ENCODE measurements at places on chromosomes 1 and 21.
A peak's percentile ranks its signal among the peaks of the same experiment; 100 is the strongest.

GRCh38 chr1:37159102-37159501 is 124.8 kb upstream of the GRIK3 start:
- DNase-seq: no peak

DNA sequence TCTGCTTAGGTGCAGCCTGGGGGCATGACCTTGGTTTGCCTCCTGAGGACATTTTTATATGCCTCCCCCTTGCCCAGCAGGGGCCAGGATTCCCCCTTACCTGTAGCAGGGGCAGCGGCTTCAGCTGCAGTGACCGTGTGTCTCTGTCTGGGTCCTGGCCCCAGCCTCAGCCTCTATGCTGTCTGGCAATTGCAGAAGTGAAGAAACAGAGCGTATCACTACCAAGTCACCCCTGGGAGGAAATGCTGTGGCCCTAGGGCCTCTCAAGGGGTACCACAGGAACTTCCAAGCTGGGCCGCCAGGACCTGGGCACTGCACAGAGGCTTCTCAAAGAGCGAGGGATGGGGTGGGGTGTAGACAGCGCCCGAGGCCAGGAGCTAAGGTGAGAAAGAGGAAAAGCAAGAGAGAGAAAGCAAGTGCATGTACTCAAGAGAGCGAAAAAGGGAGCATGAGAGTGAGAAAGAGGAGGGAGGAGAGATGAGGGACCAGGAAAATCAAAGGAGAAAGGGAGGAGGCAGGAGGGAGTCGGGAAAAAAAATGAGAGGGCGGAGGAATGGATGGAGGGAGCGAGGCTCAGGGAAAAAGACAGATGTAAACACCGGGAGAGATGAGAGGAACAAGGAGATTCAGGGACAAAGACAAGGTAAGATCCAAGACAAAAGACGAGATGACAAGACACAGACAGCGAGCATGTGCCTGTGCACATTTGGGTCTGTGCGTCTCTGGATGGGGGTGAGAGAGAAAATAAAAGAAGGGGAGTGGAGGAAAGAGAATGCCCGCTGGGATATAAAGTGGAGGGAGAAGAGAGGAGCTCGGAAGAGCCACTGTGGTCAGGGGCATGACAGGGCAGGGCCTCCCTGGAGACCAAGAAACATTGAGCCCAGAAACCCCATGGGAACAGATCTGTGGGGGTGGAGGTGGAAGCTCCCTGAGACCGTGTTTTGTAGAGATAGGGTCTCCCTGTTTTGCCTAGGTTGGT is at the start of gene PTAFR:
PTAFR (minus strand) TSS at position 199 of the 979 bp plus-strand sequence. CDS start 25,669 bp downstream, outside the sequence.
- DNase-seq: no peak

GRCh38 chr1:203447151-203447550 is 28.5 kb upstream of the PRELP start:
- no peak for DNase-seq

DNA sequence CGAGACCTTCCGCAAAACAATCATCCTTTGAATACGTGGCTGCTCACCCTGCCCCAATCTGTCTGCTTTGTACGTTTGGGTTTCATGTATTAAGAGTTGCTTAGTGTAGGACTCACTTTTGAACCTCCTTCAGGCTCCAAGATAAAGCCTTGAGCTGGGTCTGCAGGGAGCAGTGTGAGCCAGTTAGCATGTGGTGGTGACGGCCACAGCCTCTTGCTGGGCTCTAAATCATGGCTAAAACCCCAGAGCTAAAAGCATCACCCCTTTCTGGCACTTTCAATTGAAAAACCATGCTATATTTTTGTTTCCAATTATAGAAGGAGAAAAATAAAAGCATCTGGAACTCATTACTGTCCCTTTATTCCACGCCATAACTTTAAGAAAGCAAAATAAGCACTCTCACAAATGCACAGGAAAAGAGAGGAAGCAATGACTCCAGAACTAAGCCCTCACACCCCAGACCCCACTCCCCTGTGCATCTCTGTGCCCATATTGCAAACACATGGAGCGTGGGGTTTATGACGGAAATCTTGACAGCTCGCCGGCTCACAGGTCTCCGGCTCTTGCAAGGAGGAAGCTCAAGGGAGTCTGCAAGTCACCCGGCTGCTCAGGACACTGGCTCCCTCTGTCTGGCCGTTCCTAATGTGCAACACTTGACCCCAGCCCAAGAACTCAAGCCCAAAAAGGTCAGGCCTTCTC is 135.5 kb downstream of the MIS18A start:
- peak; percentile 42 for DNase-seq

DNA sequence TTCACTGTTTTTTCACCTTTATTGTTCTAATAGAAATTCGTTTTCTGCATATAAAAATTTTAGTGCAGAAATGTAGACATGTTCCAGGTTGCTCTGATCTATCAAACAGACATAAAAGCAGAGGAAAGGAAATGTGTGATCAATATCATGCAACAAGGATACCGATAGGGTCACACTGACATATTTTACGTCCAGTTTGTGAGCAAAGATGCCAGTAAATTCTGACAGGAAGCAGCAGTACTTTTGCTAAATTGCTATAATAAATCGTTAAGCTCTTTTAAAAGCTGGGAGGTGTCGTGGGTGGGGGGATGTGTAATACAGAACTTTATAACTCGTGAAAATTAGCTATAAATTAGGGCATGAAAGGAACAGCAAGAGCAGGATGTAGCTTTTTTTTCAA is 955.2 kb downstream of the BRINP3 start:
- DNase-seq: no peak

GRCh38 chr1:87023326-87023725 is 108.9 kb downstream of the HS2ST1 start:
- DNase-seq: no peak

DNA sequence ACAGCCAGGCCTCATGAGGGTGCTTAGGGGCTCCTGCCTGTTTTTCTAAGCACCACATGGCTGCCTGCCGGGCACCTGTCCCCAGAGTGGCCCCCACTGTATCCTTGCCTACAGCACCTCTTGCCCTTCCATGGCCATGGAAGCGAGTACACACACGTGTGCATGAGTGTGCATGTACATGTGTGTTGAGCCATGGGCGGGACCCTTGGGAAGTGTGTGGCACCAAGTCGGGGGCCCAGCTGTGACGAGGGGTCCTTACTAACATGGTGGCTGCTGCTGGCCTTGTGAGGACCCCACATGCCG is 25.8 kb downstream of the KRTAP10-1 start:
- DNase-seq: no peak

DNA sequence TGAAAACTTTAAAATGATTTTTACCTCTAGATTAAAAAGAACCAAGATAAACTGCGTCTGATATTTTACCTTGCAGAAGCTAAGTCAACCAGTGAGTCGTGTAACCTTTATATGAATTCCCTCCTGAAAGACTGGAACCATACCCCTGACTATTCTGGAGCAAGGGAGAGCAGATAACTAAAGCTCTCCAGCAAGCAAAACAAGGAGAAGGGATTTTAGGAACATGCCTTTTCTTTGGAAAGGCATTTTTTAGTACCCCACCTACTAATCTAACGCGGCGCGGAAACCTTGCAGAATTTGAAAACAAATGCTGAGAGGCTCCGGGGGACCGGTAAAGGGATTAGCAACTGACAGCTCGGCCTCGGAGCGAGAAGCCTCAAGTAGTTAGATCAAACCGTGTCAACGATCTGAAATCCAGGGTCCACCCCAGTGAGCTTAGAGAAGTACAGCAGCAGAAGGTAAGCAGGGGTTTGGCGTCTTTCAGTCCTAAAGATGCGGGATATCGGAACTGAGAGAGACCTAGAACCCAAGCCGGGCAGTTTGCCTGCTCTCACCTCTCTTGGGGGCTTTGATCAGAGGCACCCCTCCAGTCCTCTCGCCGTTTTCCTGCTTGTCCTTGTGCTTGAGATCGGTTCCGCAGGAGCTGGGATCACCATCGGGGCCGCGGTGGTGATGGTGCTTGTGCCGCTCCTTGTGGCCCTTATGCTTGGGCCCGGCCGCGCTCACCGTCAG is 954 bp downstream of the RSBN1 start:
- DNase-seq: peak; percentile 39

DNA sequence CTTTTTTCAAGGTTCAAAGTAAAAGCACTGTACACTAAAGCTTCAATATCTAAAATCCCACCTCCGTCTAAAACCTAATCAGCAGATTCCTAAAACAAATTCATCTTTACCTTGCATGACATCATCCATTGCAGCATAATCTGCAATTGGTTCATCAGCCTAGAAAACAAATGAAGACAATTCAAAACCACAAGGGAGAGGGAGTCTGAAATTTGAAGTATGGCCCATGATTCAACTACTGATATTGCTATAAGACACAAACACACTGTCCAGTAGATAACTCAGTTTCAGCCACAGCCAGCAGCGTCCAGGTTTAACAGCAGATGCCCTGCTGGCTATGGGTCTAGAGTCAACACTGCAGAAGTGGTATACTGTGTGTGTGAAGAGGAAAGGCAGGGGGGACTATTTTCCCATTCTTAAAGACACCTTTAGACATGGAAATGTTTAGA is 17.9 kb upstream of the RAP1GAP start:
- DNase-seq: no peak

GRCh38 chr1:149844650-149845255 is 54.6 kb upstream of the BOLA1 start:
- no peak for DNase-seq

- DNase-seq: no peak
Observed at GRCh38 chr21:37695111-37695510, 221.1 kb downstream of the KCNJ6 start.

DNA sequence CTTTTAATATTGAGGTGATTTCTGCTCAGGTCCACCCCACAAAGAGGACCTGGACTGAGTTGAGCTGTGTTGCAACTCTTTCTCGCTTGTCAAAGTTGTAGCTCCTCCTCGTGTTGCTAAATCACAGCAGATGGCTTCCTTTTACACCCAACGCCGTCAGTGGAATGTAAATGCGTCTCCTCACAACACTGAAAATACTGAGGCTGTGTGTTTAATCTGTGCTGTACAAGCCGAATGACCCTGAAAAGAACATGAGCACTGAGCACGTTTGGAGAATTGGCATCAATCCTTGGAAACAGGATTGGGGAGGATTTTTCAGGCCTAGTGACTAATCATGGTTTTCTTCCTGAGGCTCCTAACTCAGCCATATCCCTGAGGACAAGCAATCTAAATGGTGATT is 196.0 kb downstream of the CRB1 start:
- peak; percentile 83 for DNase-seq
